Stimulated activated CD8-positive, alpha-beta memory T cell treated with anti-CD3 and anti-CD28 coated beads, Interleukin-15, amount 100 ng/mL, for 1 hour (primary cell): ENCODE measurements at places on chromosomes 1 and 21.

- DNase-seq = no peak
Observed at GRCh38 chr1:59013276-59013927, 229.6 kb upstream of the JUN start.

DNA sequence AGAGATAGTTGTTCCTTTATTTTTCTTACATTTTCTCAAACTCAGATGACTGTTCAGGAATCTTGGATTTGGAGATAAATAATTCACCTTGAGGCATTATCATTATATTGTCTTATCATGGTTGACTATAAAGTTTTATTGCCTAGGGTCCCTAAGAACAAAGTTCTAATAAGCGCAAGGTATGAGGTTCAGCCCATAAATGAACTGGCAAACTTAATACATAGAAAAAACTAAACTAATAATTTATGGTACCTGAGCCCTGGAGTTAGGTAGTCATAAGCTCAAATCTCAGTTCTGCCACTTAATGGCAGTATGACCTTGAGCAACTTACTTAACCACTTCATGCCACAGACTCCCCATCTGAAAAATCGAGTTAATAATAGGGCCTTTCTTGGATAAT lies 334.0 kb upstream of the PBX1 start:
- DNase-seq = no peak

DNA sequence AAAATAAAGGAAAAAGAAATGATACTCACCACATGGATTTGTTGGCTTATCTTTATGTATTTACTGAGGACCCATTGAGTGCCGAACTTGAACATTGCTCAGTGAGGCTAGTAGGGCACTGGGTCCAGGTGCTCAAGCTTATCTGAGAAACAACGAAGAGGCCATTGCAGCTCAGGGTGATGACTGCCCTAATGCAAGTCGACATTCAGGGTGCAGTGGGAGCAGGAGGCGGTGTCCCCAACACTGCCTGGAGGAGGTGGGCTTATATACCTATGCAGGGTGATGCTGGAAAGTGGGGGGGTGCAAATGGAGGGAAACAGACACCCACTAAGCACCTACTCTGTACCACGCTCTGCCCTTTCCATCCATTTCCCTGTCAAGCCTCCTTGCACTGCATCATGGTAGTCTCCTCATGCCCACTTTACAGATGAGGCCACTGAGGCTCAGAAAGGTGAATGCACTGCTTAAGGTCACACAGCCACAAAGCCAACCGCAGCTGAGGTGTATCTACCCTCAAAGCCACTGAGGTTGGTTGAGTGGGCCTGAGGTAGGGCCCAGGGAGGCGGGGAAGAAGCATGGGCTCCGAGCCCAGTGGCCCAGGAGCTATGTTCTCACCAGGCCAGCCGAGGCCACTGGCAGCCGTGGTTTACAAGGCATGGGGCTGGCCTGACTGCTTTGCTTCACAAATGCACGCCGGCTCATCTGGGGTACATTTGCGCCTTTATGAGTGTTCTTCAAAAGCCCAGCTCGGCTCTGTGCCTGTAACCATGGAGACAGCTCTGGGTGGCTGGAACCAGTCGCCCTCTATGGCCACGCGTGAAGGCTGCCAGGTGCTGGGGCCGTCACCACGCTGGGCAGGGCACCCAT lies 103.8 kb downstream of the EPHB2 start:
- DNase-seq = no peak

DNA sequence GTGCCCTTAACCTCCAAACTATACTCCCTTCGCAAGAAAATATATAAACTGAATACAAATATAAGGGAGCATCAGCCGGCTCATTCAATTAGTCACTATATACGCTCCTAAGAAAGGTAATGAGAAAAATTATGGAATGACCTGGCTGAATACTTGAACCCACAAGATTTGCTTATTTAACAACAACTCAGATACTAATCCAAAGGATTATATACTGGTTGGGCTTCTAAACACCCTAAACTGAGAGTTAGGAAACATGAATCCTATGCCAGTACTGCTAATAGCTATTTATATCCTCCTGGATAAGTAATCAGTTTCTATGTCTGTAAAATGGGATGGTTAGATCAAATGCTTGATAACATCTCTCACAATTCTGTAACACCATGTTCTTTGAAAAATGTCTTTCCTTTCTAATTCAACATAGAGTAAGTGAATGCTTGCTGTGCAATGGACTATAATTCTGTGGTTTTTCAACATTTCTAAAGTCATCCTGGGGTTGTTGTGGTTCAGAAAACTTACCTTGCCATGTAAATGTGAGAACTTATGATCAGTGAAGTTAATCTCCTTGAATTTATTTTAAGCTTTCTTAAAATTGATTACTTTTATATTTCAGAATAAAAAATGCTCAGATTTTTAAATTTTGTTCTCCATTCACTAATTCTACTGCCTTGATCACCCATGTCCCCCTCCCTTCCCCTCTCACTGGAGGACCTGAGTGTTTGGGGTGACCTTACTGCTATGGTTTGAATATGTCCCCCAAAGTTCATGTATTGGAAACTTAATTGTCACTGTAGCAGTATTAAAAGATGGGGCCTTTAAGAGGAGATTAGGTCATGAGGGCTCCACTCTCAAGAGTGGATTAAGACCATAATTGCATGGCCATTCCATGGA lies 14.5 kb downstream of the DUSP10 start:
- DNase-seq = no peak

- DNase-seq = no peak
Observed at GRCh38 chr1:24337455-24337854, 18.3 kb downstream of the GRHL3 start.

DNA sequence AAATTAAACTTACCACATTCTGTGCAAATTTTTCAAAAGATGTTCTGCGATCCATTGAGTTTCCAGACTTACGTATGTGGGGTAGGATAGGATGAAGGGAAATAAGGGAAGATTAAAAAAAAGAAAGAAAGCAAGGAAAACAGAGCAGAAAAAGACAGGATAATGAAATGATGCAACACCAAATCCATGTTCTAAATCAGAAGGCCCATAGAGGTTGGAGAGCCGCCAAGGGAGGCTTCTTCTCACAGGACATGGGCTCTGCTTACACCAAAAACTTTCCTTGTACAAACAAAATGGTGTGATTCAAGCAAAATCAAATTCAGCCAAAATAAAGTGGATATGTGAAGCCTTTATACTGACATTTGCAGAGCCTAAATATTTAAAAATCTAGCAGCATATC lies 189.5 kb upstream of the GREM2 start:
- no peak for DNase-seq

- no peak for DNase-seq
Observed at GRCh38 chr1:5244631-5245285, 590.3 kb downstream of the AJAP1 start.

DNA sequence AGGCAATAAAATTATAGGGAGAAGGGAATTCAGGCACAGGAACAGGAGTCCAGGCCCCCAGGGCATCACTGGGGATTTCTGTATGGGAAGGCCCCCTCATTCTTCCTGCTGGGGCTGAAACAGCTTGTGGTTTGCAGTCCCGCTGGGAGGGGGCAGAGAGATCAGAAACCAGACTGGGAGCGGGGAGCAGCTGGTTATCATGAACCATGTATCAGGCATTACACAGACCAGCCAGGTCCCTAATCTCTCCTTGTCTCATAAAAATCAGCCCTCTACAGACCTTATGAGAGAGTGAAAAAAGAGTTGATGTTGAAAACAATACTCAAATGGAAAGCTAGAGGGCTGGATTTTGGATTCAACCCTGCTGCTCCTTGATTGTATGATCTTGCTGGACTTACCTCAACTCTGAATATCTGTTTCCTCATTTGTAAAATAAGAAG lies 93.4 kb upstream of the F3 start:
- no peak for DNase-seq

DNA sequence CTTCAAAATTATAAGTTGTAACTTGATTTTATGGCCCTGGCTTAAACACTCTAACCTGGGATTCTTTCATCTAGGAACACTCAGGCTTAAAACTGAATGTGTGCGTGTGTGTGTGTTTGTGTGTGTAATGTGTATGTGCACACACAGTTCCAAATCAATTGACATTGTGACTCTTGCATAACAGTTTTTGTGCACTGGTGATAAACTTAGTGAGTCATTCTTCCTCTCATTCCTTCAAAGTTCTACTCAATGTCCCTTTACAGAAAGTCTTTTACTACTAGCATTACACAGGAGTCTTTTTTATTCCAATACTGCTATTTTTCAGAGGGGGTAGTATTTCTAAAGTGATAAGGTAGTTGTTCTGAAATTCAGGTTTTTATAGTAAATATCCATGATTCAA lies 943.6 kb downstream of the KCNT2 start:
- no peak for DNase-seq

- DNase-seq = no peak
Observed at GRCh38 chr1:89444791-89445190, 79.8 kb upstream of the LRRC8B start.

DNA sequence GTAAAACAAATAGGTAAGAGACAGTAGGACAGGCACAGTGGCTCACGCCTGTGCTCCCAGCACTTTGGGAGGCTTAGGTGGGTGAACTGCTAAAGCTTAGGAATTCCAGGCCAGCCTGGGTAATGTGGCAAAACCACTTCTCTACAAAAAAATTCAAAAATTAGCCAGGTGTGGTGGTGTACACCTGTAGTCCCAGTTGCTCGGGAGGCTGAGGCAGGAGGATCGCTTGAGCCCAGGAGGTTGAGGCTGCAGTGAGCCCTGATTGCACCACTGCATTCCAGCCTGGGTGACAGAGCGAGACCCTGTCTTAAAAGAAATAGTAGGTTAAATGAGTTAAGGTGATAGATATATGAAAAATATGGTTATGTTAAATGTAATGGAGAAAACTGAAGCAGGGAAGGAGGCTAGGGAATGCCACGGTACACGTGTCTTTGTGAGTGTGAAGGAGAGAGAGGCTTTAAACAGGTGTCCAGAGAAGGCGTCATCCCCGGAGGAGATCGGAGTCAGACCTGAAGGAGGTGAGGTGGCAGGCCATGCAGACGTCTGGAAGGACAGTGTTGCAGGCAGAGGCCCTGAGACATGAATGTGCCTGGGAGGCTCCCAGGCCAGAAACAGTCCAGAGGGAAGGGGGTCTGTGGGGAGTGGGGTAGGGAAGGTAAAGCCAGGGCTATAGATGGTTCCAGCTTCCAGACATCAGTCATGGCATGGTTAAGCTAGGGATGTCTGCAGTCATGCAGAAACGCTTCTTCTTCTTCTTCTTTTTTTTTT lies 7.2 kb upstream of the RIPPLY3 start:
- DNase-seq = no peak

- no peak for DNase-seq
Observed at GRCh38 chr1:2255047-2255419, 26.9 kb downstream of the SKI start.

DNA sequence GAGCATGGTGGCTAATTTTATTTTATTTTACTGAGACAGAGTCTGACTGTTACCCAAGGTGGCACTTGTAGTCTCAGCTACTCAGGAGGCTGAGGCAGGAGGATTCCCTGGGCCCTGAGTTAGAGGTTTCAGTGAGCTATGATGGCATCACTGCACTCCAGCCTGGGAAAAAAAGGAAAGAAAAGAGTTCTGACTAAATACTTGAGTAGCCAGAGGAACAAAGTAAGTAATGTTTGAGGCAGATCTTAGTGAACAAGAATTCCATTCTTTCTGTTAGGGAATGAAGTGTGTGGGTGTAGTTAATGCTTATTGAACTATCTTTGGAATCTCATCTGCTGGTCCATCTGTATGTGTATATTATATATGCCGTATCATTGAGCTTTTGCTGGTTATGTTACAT lies 13.1 kb upstream of the EVI5 start:
- no peak for DNase-seq

GRCh38 chr1:14027099-14027498 lies 327.1 kb downstream of the PRDM2 start:
- no peak for DNase-seq

- no peak for DNase-seq
Observed at GRCh38 chr1:51953079-51953478, 37.4 kb downstream of the RAB3B start.

GRCh38 chr1:178037510-178038253 lies 56.2 kb upstream of the RASAL2 start:
- DNase-seq = no peak

- DNase-seq = no peak
Observed at GRCh38 chr1:210293171-210293607, 35.5 kb upstream of the HHAT start.

DNA sequence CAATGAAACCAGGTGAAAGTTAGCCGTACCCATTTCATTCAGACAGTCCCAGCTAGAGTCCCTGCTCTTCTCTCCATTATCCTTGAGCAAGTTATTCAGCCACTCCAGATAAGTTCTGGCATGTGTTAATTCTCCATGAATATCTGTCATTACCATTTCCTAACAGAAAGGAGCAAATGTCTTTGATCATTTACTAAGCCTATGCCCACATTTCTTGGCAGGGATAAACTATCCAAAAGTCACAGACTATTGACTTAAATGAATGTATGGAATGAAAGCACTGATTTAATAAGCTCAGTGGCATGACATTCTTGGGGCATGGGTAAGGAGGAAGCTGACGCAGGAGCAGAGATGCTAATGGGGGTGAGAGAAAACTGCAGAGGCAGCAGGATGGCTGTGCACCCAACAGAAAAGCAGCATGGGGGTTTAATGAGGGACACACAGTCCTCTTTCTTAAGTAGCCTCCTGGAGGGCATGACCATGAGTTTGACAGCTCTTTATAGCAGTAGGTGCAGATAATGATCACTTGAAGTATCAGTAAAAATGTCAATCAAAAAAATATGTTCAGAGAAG lies 17.6 kb upstream of the DHCR24 start:
- DNase-seq = no peak

- no peak for DNase-seq
Observed at GRCh38 chr1:37509181-37509580, 5.4 kb downstream of the MEAF6 start.

DNA sequence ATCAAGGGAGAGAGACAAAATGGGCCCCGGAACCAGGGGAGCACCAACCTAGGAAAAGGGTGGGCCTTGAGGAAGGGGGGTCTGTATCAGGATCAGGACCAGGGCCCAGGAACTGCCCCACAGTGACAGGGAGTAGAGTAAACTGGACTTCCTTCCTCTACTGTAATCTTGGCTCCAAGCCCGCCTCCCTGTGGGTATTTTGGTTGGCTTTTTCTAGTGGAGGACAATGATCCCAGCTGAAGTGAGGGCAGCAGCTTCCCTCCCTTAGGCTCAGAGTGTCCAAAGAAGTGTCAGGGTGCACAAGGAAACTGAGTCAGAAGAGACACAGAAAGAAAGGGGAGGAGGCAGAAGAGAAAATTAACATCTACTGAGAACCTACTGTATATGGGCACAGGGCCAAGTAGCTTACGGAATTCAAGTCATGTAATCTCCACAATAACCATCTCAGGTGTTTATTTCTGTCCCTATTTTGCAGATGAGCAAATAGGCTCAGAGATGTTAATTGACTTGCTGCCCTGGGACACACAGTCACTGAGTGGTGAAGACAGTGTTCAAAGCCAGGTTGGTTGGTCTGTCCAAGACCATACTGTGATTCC lies 4.8 kb downstream of the UBQLN4 start:
- no peak for DNase-seq

- DNase-seq = no peak
Observed at GRCh38 chr21:39900491-39900890, 33.3 kb downstream of the PCP4 start.

DNA sequence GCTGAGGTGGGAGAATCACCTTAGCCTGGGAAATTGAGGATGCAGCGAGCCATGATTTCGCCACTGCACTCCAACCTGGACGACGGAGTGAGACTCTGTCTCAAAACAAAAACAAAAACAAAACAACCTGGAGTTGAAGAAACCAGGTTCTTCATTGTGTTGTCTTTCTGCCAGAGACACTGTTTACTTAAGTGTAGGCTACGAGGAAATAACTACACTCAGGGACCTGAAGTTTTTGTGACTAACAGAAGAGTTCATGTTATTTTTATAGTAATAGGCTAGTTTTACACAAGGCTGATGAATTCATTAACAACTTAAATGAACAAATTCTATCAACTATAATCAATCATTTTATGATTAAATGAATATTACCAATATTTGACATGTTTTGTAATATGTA lies 98.5 kb upstream of the MPC2 start:
- DNase-seq = no peak
